Stimulated activated CD8-positive, alpha-beta memory T cell treated with anti-CD3 and anti-CD28 coated beads, Interleukin-7, amount 100 ng/mL, for 1 hour (primary cell): ENCODE measurements at places on chromosomes 5 and 9.
A peak's percentile ranks its signal among the peaks of the same experiment; 100 is the strongest.

GRCh38 chr5:6554812-6555211 is 78.0 kb downstream of the NSUN2 start:
- no peak for DNase-seq

DNA sequence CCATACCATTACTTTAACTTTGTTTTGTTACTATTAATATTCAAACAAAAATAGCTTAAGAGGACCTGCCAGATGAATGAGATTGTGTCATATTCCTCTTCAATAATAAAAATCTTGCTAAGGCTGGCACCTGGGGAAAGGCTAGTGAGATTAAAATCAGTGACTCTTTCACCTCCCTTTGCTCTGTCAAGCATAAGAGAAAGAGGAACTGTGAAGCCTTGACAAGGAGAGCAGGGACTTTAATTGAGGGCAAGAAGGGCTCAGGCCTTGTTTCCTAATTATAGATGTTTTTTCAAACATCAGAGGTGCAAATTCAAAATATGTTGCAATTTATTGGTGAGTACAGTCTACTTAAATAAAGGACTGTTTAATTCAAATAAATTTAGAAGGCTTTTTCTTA is 91.7 kb downstream of the SPATA31D1 start:
- DNase-seq: no peak

- DNase-seq: no peak
Measured at GRCh38 chr5:110159202-110159601, 469.5 kb downstream of the MAN2A1 start.

- no peak for DNase-seq
Measured at GRCh38 chr5:67100301-67100700, 96.3 kb downstream of the CD180 start.

DNA sequence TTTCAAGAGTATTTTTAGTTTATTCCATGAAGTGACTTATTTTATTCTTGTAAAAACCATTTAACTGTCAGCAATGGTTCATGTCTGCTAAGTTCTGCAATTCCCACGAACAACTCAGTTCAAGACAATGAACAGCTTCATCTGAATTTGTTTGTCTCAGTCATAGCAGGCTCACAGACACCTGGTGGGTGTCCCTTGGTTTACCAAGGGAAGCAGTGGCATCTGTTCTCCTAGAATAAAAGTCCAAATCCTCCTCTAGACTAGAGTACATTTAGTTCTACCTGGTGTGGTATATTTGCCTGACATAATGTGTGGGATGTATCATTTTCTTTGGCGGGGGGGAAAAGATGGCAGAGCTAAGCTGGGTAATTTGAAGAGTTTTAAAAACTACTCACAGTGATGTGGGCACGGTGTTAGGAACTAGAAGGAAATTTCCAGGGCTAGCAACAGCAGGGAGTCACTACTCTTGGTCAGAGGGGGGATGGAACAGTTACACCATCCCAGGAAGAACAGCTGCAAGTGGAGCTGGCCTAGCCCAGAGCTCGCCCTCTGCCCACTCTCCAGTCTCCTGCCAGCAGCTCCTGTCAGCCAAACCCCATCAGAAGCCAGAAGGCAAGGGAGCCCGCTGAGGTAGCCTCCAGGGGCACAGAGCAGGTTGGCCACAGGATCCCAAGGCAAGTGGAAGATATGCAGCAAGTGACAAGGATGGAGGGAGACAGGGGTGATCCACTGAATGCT is 100.3 kb downstream of the PJA2 start:
- DNase-seq: no peak

DNA sequence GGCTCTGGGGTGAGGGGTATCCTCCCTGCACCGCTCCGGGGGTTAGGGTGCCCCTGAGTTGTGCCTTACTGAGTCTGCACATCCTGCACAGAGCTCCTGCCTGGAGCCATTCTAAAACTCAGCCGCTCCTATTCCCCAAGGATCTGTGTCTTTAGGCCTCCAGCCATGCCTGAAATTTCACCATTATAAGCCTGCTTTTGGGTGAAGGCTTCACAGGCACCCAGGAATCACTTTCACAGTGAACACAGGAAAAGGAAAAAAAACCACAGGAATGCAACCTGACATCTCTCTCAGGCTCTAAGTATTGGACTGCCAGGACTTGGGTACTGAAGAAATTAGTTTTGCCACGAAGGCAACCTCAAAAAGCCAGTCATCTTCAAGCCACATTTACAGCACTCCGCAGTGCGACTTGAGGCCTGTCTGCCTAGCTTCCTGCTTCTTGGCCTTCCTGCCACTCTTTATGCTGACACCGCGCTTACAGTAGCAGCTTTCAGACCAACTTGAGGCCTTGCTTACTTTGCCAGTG is 30.9 kb downstream of the GALNT10 start:
- DNase-seq: peak; percentile 29

DNA sequence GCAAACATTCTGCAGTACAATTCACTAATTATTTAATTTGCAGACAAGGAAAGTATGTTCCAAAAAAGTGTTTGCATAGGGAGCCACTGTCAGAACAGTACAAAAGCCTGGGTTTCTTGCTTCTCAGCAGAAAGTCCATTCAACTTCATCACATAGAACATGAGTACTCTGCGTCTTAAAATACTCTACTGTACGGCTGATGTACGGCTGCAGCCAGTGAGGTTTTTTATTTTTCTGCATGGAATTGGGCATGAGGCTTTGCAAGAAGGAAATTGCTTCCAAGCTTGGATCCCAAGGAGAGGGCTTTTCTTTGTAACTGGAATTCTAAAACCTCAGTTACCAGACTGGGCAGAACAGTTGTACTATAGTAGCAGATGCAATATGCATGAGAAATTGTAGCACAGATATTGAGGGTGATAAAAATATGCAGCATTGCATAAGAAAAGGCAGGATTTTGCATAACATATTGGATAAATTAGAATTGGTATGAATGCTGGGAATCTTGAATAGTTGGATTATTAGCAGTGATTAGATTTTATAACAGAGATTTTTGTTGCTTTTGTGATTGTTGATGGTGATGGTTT is 178.1 kb upstream of the CDH9 start:
- DNase-seq: no peak

DNA sequence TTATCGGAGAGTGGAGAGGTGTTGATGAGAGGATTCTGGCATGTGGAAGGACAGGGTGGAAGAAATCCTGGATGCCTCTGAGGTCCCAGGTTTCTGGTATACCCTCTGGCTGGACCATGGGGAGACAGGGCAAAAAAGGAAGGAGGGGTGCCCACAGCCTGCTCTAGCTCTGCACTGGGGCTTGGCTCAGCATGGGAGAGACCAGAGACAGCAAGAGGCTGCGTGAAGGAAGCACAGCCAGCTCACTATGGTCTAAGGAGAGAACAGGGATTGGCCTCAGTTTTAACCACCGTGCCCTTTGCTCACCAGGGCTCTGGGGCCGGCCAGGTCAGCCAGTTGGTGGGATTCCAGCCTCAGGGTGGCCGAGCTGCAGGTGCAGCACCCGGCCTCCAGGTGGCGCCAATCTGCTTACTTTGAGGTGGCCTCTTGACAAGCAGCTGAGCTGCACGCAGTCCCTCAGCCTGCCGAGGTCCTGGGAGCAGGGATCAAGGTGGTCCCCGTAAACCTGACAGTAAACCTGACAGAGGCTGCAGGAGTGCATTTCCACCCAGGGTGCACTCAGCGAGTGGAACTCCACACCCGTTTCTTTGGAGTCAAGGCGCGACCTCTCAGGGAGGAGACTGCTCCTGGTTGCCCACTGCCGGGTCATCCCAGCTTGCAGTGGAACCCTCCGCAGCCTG is 25.0 kb upstream of the SPTLC1 start:
- peak; percentile 46 for DNase-seq

- DNase-seq: no peak
Measured at GRCh38 chr9:131407717-131408195, 13.9 kb downstream of the PRRC2B start.

GRCh38 chr5:95060098-95060497 is 224.8 kb downstream of the MCTP1 start:
- DNase-seq: no peak

DNA sequence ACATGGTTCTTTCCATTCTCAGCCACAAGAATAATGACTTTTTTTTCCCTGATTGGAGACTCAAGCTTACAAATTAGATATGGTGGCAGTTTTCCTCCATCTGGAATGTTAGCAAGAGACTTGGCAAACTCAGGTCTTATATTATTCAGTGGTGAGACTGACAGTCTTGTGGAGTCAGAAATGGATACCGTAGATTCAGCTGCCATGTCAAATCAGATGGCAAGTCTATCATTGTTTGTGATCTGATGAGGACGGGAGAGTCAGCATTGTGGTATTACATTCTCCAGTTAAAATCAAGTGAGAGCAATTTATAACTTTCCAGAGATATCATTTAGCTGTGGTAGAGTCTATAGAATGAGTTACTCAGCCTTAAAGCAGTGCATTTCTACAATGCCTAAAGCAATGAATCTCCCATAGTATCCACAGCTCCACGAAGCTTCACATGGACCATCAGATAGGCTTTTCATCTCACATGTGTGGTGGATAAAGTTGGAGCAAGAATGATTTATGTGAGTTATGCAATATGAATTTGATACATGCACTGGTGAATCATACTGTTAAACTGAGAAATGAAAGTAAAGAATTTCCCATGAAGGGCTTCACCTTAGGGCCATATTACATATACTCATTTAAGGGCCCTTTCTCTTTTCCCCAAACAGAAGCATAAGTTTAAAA is 430.6 kb downstream of the ZNF608 start:
- no peak for DNase-seq

- no peak for DNase-seq
Measured at GRCh38 chr9:110797611-110798010, 129.0 kb downstream of the MUSK start.

DNA sequence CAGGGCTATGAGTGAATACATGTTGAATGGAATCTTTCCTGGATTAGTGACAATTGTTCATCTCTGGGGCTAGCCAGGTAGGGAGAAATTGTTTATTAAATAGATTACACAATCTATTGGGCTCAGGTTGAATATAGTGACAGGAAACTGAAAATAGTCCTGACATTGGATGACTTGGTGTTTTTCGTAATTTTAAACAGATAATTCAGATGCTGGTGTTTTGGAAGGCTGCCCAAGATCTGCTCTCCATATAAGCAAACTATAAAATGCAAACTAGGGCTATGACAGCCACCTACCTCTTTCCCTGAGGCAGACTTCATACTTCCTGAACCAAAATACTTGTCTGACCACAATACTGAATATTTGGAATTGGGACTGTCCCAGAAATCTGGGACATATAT is 99.1 kb downstream of the ENC1 start:
- no peak for DNase-seq

DNA sequence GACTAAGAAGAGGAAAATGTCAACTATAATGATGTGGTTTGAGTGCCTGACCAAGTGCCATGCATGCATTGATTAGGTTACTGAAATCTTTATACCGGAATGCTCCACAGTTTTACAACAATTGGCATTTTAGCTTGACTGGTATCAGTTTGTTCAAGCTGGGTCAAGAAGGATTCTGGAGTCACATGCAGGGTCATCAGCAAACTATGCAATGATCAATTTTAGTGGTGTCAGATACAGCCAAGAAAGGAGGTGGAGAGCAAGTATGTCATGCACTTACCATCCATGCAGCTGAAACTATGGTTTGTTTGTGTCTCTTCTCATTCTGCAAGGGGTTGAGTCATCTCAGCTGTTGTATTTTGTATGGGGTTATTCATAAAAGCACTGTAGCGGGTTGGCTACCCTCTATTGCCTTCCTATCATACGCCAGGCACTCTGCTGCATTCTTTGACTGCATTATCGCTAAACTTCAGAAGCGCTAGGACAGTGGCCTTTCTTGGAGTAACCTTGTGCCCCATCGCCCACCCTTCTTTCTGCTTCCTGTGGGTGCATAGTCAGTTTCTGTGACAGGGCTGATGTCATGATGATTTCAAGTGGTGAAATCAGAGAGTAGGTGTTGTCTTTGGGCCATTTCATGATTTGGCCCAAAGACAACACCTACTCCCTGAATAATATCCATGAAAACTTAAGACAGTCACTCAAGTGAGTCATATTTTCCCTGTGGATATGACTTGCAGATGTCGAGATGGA is 145.4 kb downstream of the MTX3 start:
- no peak for DNase-seq

- no peak for DNase-seq
Measured at GRCh38 chr5:34787035-34787434, 51.9 kb upstream of the TTC23L start.

DNA sequence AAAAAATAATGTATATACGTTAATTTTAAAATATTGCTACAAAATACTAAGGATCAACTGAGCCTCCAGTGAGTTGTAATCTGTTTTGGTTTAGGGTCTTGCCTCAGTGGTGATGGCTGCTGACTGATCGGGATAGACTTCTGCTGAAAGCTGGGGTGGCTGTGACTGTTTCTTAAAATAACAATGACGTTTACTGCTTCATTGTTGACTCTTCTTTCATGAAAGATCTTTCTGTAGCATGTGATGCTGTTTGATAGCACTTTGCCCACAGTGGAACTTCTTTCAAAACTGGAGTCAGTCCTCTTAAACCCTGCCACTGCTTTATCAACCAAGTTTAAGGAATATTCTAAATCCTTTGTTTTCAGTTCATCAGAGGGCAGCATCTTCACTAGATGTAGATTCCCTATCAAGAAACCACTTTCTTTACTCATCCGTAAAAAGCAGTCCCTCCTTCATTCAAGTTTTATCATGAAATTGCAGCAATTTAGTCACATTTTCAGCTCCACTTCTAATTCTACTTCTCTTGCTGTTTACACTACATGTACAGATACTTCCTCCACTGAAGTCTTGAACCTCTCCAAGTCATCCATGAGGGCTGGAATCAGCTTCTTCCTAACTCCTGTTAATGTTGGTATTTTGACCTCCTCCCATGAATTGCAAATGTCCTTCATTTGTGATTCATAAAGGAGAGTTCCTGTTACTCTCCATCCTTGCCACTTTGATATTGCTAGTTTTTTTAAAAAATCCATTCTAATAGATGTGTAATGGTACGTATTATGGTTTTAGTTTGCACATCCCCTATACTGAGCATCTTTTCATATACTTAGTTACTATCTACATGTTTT is 41.5 kb upstream of the PTPDC1 start:
- no peak for DNase-seq

DNA sequence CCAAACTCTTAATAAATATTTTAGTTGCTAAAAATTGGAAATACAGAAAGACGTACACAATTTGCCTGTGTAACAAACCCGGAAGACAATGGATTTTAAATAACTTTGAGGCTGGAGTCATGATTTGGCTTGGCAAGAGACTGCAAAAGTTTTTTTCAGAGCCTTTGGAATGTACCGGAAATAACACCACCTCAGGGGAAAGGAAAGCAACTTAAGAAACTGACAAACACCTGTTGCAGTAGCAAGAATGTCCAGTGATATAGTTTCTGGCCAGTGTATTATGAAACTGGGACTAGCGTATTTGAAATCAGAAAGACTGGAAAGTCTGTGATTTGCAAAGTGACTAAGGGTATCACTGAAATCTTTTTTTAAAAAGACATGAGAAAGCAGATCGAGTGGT is 842 bp downstream of the MUSK start:
- DNase-seq: no peak

GRCh38 chr9:76162086-76162730 is 232.0 kb downstream of the RFK start:
- DNase-seq: no peak
